ENCODE measurements at places on chromosomes 12 and 14.

DNA sequence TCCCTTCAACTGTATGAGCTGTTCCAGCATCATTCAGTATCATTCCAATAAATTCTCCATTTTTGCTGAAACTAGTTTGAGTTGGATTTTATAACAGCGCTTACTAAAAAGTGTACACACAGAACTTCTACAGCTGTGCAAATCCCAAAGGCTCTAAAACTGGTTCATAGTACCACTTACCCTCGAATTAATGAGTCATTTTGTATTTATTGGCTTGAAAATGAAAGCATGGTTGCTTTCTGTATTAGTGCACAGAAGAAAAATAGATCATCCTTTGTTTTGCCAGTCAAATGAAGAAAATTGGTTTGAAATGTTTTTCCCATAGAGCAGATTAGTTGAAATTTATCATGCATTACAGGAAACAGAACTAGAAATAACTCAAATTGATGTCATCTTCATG is 268.3 kb upstream of the CPNE8 start:
- no peaks in the 10 kb centered on the region for H3K27me3 ChIP-seq
- no peak overlapping the region for H3K27ac ChIP-seq
- no peaks in the 10 kb centered on the region for H3K4me1 ChIP-seq
- H3K4me3 ChIP-seq = no peak overlapping the region

DNA sequence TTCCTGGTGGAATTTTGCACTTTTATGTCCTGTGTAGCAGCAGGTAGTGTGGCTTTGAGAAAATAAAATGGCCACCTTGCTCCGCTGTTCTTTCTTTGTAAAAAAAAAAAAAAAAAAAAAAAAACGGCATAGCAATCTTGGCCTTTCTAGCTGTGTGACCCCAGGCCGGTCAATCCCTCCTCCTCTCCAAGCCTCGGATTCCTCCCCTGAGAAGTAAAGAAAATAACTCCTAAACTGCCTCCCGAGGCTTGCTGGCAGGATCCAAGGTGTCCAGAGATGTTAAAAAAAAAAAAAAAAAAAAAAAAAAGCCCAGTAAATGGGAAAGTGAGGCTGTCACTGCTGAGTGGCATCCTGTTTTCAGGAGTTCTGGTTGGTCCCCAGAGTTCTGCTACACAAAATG is 23.9 kb upstream of the MAP1LC3B2 start:
- peaks cover 28% of the 10 kb centered on the region for H3K4me1 ChIP-seq
- H3K27me3 ChIP-seq = no peaks in the 10 kb centered on the region
- DNase-seq = no peak
- peaks cover 1% of the 10 kb centered on the region for H3K36me3 ChIP-seq
- H3K27ac ChIP-seq = no peak overlapping the region

DNA sequence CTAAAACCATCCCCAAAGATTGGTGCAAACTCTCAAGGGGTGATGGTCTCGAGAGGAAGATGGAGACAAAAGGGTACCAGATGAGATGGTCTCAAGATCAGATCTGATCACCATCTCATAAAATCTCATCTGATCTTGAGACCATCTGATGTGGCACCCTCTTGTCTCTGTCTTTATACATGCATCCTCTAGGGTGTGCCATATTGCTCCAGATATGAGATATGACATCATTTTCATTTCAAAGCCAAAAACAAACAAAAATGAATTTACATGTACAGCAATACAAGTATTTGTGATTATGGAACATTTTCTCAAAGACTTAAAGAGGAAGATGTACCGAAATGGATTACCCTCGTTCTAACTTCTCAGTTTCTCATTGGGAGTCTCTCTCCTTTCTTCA is 787.2 kb downstream of the GALC start:
- no peaks in the 10 kb centered on the region for H3K27me3 ChIP-seq
- no peaks in the 10 kb centered on the region for H3K4me1 ChIP-seq
- H3K4me3 ChIP-seq = no peak overlapping the region
- no peak overlapping the region for H3K27ac ChIP-seq

- H3K4me3 ChIP-seq = no peak overlapping the region
- no peak for DNase-seq
- no peak overlapping the region for H3K27ac ChIP-seq
- peaks cover 24% of the 10 kb centered on the region for H3K27me3 ChIP-seq
- no peaks in the 10 kb centered on the region for H3K36me3 ChIP-seq
These were observed 188.7 kb downstream of the BCAT1 start for GRCh38 chr12:24760162-24760561.

DNA sequence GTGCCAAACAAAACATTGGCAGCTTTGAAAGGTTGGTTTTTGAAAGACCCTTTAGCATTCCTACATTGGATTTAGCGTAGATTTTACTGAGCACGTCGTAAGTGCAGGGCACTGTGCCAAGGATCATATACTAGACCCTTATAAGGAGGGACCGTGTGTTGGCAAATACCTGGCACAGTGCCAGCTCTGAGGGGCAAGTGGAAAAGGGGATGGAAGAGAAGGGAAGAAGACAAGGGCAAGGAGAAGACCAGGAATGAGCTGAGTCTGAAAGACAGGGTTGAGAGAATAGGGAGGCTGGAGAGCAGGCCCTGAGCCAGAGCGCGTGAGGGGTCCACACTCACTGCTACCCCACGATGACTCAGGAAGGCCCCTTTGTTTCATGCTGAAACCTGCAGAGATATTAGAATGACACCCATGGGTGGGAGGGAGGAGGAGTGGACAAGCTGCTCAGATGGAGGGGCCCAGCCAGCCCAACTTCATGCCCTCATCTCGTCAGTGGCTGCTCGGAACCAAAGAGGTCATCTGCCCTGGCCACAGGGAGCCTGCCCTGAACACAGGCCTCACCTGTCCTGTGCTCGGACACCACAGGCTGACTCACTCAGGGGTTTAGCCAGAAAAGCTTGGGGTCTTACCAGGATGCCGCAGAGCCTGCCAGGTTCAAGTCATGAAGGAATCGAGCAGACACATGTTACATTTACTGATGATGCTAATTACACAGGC is 25.0 kb downstream of the RAB35 start:
- peak overlapping the region; percentile 21 for H3K4me3 ChIP-seq
- H3K4me1 ChIP-seq = peaks cover 19% of the 10 kb centered on the region

DNA sequence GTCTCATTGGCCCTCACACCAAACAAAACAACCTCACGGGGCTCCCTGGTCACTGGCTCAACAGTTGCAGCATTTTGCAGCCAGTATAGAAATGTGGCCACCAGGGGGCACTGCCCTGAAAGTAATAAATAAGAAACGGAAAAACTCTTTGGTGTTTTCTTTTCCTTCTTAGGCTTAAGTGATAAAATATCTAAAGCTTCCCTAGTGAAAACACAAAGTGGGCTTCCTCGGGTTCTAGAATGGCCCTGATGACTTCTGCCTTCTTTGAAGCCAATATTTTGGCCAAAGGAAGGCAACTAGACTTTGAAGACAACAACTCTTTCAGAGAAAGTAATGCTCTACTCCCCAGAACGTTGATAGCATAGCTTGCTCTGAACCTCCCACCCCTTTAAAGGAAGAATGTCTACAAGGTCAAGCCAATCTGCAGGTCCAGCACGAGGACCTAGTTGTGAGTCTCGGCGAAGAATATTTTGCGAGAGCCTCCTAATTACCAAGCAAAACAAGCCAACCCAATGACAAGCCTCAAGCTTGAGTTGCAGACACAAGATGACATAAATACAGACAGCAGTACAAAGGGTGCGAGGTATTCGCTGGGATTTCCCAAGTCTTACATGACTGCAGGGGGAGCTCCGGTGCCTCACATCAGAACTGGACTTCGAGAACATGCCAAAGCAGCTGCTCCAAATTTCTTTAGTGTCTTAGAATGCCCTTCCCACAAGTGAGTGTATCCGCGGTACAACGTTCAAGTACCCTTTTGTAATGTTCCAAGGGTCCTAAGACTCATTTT is 2.6 kb downstream of the ITPK1 start:
- peak overlapping the region; percentile 88 for H3K4me3 ChIP-seq
- peaks cover 21% of the 10 kb centered on the region for H3K4me1 ChIP-seq
- H3K27me3 ChIP-seq = no peaks in the 10 kb centered on the region
- H3K27ac ChIP-seq = peak overlapping the region; percentile 81
- no peaks in the 10 kb centered on the region for H3K36me3 ChIP-seq

DNA sequence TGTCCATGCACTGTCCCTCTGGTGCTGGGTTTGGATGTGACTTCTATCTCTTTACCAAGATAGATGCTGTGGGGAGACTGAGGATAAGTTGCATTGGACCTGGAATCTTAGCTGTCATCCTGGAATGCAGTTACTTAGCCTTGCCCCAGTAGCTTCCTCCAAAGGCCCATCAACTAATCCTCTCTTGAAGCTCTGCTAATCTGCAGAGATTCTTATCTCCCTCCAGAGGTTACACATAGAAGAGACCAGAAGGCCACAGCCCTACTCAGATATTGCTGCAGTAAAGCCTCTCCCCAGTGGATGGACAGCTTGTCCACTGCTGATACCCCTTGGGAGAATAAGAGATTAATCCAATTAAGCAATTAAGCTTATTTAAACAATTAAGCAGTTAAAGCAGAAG is 867.2 kb downstream of the BCL11B start:
- no peak overlapping the region for H3K27ac ChIP-seq
- DNase-seq = no peak
- H3K27me3 ChIP-seq = no peaks in the 10 kb centered on the region
- H3K4me3 ChIP-seq = no peak overlapping the region
- peaks cover 19% of the 10 kb centered on the region for H3K4me1 ChIP-seq

DNA sequence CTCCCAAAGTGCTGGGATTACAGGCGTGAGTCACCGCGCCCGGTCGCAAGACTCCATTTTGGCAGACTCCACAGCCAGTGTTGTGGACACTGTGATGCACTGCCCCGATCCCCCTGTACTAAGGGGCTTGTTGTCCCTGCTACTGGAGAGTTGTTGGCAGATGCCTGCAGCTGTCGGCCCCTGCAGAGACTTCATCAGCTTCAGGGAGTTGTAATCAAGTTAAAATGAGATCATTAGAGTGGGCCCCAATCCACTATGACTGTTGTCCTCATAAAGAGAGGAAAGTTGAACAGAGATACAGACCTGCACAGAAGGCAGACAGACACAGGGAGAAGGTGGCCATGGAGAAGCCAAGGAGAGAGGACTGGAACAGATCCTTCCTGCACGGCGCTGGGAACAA is 23.7 kb upstream of the TUBA1A start:
- H3K4me1 ChIP-seq = peaks cover 2% of the 10 kb centered on the region
- H3K27ac ChIP-seq = no peak overlapping the region
- no peak overlapping the region for H3K4me3 ChIP-seq
- no peaks in the 10 kb centered on the region for H3K36me3 ChIP-seq
- no peak for DNase-seq

DNA sequence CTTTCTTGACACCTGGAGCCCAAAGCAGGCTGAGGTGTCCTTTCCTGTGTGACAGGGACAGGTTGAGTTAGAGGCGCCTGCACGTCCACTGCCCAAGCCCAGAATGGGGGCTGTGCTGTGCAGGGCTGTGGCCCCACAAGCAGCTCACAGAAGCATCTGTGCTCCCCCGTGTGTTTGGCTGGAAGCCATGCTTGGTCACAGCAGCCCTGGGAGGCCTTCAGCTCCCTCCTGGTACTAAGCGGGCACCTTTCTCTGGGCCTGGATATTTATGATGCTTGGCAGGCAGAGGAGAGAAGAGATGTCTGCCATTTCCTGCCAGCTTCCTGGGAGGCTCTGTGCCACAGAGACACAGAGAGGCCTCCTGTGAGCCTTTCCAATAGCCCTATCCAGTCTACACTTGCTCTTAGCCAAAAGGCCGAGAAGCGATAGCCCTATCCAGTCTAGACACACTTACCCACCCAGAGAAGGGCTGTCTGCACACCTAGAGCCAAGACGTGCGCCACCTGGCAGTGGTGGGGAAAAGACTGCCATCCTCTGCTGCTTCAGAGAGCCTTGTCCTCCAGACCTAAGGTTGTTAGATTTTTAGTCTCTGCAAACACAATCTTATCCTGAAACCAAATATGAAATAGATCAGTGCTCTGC is 117.4 kb downstream of the GCH1 start:
- H3K4me3 ChIP-seq = no peak overlapping the region
- peaks cover 7% of the 10 kb centered on the region for H3K36me3 ChIP-seq
- H3K4me1 ChIP-seq = peaks cover 2% of the 10 kb centered on the region
- no peaks in the 10 kb centered on the region for H3K27me3 ChIP-seq
- DNase-seq = no peak

Measured in T-helper 17 cell (primary cell).